ENCODE measurements at places on chromosomes 16 and 17.

DNA sequence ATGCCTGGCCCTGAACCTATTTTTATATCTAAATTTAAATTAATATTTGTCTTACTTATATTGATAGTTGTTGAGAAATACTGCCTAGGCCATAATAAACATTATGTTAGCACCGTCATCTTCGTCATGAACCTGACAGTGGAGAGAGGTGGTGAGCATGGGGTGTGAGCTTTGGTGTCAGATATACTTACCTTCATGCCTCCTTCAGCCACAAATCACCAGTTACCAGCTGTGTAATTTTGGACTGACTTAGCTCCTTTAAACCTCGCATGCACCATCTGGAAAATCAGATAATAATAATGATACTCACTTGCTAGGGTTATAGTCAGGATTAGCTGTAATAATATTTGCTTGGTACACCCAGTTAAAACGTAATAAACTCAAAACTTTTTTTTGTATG is 35.0 kb downstream of the SNX29 start:
- DNase-seq: no peak

DNA sequence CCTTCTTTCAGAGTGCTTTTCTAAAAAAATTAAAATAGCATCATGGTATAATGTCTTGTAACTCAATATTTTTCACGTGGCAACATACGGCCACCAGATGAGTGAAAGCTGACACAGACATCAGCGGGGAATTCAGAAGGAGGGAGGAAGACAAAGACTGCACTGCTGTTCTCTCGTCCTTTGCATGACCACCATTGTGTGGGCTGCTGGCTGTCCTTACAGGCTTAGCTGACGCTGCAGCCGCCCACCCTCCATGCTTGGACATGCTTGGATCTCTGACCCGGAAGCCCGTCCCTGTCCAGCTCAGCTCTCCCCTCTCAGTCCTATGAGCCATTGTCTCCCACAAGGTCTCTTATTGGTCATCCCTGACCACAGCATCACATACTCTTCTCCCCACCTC is 11.4 kb upstream of the MLYCD start:
- no peak for DNase-seq

- no peak for DNase-seq
Observed at GRCh38 chr17:39178536-39178935, 12.6 kb upstream of the ARL5C start.

GRCh38 chr17:3927628-3928340 is 11.5 kb upstream of the P2RX1 start:
- DNase-seq: no peak

GRCh38 chr17:64115043-64115698 is 14.8 kb downstream of the ERN1 start:
- DNase-seq: no peak

DNA sequence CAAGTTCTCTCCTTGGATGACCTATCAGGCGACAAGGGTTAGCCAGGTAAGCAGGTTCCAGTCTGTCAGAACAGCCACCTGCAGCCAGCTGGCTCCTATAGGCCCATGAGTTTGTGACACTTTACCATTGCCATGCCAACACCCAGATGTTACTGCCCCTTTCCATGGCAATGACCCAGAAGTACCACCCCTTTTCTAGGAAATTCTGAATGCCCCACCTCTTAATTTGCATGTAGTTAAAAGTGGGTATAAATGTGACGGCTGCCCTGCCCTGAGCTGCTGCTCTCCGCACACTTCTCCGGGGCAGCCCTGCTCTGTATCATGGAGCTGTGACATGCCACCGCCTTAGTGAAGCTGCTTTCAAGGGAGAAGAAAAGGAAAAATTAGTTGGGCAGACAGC is 10.0 kb upstream of the SECTM1 start:
- DNase-seq: no peak

GRCh38 chr16:20042848-20043247 is 30.8 kb downstream of the GPR139 start:
- DNase-seq: no peak

DNA sequence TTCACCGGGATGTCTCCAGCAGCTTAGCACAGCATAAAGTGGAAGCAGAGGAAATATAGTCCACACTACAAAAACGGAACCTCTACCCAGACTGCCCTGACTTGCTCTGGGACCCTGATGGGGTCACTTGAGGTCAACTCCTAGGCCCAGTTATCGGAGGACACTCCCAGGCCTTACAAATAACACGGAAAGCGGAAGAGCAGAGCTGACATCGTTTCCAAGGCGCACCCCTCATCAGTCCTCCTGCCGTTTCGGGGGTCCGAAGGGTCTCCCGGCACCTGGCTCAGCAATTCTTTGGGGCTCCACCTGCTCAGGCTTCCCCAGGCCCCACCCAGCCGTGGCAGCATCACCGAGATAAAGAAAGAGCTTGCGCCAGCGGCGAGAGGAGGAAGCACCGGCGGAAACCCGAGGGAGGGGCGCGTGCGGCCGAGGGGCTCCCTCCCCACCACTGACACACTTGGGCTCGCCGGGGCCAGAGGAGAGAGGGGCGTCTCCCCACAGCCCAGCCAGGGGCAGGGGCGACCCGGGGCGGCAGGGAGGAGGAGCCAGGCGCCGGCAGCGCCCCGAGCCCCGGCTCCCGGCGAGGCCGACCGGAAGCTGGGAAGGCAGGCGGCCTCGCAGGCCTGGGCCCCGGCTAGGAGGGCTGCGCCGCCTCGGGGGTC is 727 bp downstream of the CORO7 start:
- DNase-seq: peak; percentile 47

- DNase-seq: no peak
Observed at GRCh38 chr16:46920402-46921068, 36.4 kb downstream of the GPT2 start.

DNA sequence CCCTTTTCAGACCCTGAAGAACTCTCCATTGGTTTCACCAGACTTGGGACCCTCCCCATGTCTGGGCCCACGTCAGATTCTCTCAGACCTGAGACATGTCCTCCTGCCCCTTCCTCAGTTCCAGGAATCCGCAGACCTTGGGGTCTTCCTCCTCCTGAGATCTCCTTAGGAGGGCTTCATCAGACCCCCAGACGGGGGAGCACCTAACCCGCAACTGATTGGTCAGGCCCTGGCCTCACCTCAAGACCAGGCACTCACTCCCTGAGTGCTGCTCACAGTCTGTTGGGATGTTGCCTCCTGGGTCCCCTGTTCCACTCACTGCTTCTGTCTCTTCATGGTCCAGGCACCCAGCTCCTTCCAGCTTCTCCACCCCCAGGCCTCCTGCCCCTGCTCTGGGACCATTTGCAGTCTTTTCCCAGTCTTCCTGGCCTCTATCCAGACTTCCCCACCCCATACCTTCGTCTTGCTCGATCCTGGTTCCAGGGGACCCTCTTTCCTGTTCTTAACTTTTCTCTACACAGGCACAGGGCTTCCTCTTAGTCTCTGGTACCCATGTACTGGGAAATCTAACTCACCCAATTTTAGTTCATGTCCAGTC is 1.2 kb downstream of the GID4 start:
- no peak for DNase-seq

DNA sequence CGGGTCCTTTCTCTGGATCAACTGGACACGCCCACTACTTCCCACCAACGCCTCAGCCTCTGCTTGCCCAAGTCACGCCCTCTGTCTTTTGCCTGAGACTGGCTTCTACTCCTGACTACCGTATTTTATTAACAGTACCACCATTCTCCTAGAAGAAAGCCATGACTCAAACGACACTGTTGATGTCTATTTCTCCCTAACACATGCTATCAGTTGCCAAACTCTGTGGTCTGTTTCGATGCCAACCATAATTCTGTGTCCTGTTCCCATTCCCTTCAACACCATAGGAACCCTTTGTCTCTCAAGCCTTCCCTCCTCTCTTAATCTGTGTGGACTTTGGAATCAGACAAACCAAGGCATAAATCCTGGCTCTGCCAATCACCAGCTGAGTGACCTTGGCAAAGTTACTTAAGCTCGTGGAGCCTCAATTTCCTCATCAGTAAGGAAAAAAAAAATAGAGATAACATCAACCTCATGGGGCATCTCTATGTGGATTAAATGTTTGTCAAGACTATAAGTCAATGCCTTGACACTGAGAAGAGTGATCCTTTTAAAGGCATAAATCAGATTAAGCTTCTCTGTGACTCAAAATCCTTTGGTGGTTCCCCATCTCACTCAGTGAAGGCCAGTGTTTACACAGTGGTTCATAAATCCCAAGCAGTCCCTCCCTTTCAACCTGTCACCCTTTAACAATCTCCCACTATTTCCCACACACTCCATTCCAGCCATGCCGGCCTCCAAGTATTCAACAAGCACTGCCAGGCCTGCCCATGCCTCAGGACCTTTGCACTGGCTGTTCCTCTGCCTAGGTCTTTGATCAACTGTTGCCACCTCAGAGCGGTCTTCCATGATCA is 45.6 kb downstream of the ERN1 start:
- DNase-seq: no peak

GRCh38 chr16:66194866-66195265 is 171.6 kb upstream of the CDH5 start:
- DNase-seq: no peak

- no peak for DNase-seq
Observed at GRCh38 chr17:44097110-44097958, 26.1 kb downstream of the HDAC5 start.

- no peak for DNase-seq
Observed at GRCh38 chr17:81114351-81115093, 50.8 kb upstream of the PVALEF start.

GRCh38 chr16:47949714-47950113 is 206.1 kb downstream of the ABCC12 start:
- DNase-seq: no peak

DNA sequence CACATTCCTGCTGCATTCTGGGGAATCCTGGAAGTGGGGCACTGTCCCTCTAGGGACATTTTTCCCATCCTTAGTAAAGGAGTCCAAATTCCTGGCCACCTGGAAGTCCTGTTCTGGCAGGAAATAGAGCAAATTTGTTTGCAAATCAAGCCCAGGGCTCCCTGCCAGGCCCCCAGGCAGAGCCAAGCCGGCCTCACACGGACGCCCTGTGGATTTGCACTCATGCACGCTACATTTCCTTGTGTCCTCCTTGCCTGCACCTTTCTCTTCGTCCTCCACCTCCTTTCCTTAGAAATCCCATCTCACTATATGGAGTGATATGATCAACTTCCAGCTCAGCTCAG is 7.0 kb upstream of the CALB2 start:
- no peak for DNase-seq

DNA sequence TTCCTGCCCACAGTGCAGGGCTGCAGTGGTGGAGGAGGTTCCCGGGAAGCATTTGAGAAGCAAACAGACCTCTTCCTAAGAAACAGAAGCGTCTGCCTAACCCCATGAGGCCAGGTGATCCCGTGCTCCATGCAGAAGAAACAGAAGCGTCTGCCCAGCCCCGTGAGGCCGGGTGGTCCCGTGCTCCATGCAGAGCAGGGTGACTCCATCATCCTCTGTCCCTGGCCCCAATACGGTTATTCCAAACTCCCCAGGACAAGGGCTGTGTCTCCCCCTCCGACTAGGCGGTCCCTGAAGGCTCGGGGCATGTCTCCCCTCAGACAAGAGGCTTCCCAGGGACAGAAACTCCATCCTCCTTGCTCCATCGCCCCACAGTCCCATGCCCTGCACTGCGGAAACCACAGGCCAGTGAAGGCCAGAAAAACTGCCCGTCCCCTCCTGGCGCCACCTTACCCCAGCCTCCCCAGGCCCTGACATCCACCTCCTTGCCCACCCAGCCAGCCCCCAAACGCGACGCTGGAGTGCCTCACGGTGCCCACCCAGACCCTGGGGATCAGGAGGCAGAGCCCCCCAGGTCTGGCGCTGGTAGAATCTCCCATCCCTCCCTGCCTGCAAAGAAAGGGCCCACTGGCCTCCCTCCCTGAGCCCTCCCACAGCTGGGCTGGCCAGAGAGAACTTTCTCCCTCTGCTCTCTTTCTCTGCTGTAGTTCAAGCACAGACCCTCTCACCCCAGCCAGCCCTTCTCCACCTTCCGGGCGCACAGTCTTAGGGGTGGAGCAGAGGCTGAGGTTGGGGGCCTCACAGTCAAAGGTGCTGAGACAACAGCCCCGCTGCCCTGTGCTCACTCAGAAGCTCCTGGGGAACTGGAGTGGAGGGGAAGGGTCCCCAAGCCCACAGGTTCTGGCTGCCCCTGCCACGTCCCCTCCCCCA is 30.6 kb upstream of the KRT17 start:
- DNase-seq: no peak

GRCh38 chr17:41417127-41417526 is 7.3 kb downstream of the KRT37 start:
- DNase-seq: no peak

DNA sequence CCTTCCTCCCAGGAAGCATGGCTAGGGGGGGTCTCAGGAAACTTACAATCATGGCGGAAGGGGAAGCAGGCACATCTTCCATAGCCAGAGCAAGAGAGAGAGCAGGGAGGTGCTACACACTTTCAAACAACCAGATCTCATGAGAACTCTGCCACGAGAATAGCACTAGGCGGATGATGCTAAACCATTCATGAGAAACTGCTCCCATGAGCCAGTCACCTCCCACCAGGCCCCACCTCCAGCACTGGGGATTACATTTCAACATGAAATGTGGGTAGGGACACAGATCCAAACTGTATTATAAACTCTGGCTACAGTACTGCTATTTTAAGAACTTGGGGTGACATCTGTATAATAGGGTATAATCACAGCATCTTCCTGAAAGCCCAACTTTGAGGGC is 83.1 kb upstream of the CACNG5 start:
- DNase-seq: no peak

- DNase-seq: peak; percentile 49
Observed at GRCh38 chr17:78127239-78127887, 1.2 kb downstream of the TMC6 start.

DNA sequence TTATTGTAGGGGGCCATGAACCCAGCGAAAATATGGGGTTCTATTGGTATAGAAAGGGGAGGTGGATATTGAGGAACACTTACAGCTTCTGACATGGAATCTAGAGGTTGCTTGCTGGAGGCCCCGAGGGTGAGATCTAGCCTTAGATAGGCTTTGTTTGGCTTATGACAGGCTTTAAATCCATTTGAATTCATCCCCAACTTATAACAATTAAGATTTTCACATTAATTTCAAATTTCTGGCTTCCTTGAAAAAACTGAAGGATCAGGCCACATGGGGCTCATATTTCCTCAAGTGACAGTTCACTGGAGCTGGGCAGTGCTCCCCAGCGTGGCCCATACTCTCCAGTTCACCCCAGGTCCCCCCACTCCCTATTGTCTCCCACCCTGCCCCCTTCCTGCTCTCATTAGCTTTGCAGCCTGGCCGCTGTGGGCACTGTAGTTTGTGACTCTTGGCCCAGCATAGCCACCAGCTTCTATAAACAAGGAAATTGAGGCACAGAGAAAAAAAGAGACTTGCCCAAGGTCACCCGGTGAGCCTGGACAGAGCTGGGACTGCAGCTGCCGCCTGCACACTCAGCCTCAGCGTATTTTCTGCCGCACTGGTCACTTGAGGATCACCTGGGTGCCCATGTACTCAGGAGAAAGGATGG is 19.8 kb upstream of the ADGRG1 start:
- no peak for DNase-seq

GRCh38 chr16:7419441-7419840 is 86.8 kb downstream of the RBFOX1 start:
- DNase-seq: no peak

DNA sequence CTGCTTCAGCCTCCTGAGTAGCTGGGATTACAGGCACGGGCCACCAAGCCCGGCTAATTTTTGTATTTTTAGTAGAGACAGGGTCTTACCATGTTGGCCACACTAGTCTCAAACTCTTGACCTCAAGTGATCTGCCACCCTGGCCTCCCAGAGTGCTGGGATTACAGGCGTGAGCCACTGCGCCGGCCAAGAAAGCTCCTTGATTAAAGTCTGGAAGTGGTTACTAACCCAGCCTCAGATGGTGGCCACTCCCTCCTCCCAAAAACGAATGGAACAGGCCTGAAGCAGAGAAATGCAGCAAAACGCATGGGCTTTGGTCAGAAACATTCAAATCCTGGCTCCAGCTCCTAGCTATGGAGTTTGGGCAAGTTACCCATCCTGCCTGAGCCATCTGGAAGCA is 11.3 kb downstream of the FKBP10 start:
- DNase-seq: no peak
